Ecto neural progenitor cell (in vitro differentiated cells): ENCODE measurements at places on chromosomes 3 and 15.

DNA sequence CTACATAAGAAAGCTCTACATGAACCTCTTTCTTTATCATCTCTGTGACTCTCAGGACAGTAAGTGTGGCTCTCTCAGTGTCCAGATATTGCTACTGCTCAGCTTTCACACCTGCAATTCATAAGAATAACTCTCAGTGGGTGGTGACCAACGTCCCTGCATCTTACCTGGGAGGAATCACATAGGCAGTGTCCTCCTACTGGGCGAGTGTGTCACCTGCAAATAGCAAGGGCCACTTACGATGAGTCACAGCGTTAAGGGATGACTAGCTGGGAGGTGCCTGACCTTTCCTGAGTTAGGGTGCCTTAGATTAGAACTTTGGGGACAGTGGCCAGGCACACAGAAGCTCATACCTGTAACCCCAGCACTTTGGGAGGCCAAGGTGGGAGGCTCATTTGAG lies 90.8 kb upstream of the C3orf80 start:
- no peak for DNase-seq

GRCh38 chr15:62068071-62068809 lies 1.5 kb downstream of the C2CD4A start:
- DNase-seq, result peak; percentile 77

DNA sequence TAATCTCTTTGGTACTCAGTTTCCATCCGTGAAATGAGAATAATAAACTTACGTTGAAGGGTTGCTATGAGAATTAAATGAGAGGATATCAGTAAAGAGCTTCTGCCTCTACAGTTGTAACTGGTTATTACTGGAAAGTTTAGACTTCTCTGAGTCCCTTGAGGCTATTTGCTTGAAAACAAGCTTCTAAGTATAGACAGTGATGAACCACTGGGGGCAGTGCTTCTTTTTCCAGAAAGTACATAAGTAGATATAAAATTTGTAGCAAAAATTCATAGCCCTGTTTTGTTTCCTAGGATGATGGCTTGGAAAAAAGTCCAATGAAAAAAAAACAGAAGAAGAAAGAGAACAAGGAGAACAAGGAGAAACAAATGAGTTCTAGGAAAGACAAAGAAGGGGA lies 87.1 kb downstream of the RGMA start:
- no peak for DNase-seq

DNA sequence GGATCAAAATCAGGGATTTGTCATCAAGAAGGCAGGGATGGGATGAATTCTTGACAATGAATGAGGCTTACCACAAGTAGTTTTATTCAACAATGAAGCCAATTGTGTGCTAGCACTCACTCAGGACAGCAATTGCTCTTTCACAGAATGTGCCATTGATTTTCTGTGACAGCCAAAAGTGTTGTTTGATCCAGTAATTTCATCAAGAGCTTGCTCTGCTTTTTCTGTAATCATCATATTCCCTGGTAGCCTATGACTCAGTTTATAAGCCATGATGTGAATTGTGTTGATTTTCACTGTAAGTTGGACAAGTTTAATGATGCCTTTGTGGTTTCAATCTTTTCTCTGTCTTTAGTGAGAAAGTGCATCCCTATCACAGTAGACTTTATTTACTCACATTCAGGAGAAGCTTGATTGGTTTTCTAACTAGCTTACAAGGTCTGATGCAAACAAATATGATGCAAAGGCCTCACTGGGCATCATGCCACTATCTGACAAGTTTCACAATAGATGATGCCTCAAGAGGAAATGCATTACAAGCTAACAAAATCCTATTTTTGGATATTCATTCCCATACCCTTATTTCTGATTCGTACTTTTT lies 13.6 kb upstream of the CSRNP1 start:
- DNase-seq, result no peak

GRCh38 chr15:76245072-76245610 lies 66.1 kb downstream of the ETFA start:
- no peak for DNase-seq

DNA sequence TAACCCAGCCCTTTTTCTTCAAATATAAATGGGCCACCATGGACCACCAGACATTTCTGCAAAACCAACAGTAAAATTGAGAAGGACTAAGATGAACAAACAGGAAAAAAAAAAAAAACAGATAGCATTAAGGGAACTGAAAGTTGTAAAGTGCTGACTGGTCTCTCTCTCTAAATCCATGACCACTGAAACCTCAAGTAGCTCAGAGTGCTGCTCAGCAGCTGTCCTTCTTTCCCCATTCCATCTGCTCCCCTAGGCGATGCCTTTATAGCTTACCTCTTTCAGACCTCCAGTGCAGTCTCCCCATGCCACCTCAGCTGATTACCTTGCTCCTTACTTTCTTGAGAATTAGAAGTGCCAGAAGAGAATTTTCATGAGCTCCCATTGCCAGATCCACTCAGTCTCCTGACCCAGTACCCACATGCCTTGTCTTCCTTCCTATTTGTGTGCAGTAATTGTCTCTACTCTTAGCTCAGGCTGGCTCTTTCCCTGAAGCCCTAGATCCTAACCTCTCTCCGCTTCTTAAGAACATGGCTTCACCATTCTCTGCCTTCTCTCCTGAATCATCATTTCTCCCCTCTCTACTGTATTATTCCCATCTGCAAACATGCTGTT lies 23.9 kb upstream of the XIRP1 start:
- DNase-seq, result no peak

- DNase-seq, result no peak
Observed at GRCh38 chr3:108862865-108863798, 40.5 kb downstream of the TRAT1 start.

GRCh38 chr3:154152741-154153140 lies 31.6 kb downstream of the ARHGEF26 start:
- DNase-seq, result no peak

DNA sequence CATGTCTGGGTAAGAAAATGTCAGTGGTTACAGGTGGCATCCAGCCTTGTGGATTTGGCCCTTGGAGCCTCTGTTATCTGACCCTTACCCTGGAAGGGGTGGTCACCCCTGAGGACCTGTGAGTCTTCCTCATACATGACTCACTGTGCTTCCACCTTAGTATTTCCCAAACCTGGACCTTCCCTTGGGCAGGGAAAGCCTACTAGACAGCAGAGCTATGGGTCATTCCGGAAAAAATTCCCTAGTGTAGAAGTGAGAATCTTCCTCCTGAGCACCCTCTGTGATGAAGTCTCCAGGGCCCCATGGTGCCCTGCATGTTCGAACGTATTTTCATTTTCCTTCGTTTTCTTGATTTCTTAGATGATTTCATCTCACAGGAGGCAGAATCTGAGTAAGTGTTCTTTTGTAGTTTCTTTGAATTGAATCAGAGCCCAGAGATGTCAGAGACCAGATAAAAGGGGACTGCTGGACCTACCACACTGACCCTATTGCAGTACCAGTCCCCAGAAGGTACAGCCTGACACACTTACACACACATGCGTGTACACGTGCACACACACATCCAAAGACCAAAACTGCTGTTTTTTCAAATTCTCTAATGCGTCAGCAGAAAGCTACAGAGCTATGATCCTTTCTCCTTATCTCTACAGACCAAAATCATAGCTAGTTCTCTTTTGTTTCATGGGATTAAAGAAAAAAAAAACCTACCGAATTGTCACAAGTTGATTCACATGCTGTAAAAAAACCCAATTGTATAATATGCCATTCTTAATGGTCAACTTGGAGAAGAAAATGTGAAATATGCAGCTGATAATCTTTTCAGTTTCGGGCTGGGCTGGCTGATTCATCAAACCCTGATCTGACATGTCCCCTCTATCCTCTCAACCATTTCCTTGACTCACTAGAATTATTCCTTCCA lies 50.5 kb upstream of the ARHGEF3 start:
- no peak for DNase-seq

DNA sequence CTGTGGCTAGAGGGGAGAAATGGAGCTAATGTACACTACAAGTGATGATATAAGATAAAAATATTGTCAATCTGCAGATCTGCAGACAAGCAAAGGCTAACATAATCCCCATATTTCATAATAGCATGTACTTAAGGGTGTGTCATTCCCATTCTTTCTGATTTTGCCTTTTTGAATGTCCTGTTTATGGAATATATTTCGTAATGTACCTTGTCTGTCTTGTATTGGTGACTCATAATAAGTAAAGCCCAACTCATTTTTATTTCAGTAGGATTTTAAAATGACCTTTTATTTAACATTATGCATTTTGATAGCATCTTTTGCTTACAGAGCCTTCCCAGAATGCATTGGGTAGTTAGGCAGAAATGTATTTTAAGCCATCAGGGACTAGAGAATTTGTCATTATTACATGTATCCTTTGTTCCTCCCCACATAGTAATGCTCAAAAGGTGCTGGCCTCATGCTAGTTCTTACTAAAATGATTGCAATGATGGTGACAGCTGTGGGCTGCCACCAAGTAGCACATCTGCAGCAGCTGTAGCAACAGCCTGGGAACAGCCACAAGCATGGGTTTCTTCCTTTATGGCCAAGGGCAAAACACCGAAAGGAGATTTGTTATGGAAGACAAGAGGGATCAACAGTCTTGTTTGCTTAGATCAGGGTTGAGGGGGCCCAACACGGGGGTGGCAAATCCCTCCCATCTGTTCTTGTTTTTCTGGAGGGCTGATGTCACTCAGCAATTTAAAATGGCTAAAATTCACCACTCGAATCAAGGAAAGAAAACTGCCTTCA lies 188.5 kb downstream of the CADPS start:
- DNase-seq, result no peak

GRCh38 chr15:100902436-100903167 lies 16.6 kb upstream of the LRRK1 start:
- no peak for DNase-seq
